ENCODE measurements at places on chromosomes 1 and 21.

GRCh38 chr1:14605945-14606344 lies 7.5 kb downstream of the KAZN start:
- no peak for DNase-seq

GRCh38 chr1:248703674-248704073 lies 1.1 kb upstream of the OR14I1 start:
- no peak for DNase-seq

DNA sequence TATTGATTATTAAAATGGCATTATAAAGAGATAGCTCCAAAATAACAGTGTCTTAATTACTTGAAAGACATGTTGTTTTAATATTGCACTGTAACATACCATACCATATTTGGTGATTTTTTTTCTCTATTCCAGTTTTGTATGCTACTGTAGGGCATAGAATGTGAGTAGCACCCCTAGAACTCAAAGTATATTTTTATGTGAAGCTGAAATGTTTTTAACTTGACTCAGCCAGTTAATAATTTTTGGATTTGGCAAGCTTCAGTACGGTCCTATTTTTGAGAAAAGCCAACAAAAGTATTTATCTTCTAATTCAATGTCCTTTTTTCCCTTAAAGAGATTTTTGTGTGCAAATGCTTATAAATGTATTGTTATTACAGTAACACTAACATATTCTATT lies 593.8 kb downstream of the USP25 start:
- DNase-seq: no peak

GRCh38 chr21:41589620-41590175 lies 81.7 kb upstream of the TMPRSS2 start:
- DNase-seq: no peak

DNA sequence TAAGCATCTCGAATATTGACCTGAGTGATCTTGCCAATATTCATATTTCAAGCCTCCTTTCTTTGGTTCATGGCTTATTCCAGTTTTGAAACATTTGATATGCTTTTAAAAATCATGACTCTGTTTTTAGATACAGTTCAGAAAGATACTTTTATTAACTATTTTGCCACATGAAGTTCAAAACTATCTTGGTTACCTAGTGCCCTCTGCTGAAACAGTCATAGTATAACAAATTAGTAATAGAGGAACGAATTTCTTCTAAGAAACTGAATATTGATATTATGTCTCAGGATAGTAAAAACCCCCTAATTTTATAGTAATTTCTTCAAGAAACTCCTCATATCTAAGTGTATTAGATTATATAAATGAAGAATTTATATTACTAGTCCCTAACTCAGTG lies 52.6 kb upstream of the RC3H1 start:
- no peak for DNase-seq

- no peak for DNase-seq
Observed at GRCh38 chr1:7813677-7814373, 29.7 kb downstream of the PER3 start.

- DNase-seq: no peak
Observed at GRCh38 chr1:217892750-217893149, 261.6 kb downstream of the SPATA17 start.

DNA sequence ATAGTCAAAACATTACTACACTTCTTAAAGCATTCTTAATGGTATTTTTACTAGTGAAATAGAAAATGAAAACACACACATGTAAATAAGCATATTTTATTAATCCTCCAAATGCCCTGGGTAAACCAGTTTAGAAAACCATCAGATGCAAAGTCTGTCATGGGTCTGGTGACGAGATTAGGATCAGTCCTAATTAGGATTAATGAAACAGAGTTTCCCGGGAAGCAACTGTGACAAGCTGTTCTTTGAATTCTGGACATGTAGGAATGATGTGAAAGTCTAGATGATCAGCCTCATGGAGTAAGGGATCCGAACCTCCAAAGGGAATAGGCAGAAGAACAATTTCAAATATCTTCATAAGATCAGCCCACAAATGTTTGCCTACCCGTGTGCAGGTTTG lies 250.2 kb downstream of the KIF26B start:
- DNase-seq: no peak

DNA sequence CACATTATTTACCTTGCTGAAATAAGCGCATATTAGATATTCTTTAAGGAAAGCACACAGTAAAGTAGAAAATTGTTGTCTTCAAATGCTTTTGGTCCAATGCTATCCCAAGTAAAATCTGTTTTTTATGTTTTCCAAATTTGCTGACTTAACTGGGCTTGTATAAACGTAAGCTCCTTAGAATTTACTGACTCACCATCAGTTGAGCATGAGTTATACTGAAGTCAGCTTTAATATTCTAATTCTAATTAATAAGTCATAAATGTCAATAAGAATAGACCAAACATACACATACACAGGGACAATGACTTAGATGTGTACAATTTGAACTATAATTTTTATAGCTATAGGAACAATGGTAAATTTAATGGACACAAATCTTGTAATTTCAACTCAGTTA lies 319.2 kb downstream of the TPR start:
- DNase-seq: no peak

DNA sequence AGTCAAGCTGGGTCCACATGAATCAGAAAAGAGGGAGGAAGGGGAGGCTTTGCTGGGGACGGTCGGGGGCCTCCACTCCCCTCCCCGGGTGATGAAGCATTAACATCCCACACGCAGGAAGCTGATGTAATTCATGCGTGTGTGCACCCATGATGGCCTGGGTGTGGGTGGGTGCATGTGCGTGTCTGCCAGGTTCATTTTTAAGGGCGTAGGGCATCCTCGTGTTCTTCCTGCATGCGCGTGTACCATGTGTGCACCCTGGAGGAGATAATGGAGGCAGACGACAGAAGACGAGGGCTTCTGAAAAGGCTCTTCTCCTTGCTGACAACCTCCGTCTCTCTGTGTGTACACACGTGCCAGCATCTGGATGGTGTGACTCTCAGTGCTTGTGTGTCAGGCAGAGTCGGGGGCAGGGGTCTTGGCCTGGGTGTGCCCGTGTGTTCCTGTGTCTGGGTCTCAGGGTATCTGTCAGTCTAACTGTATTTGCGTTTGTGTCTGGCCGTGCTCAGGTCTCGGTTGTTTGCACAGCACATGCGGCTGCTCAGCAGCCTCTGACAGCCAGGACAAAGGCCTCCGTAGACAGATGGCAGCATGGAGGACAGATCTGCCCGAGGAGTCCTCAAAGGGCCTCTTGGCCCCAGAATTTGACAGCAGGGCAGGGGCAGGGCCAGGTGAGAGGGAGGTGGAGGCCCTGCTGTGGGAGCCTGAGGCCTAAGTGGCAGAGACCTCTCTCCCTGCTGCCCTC lies 2.4 kb downstream of the RAP1GAP start:
- no peak for DNase-seq
